Neuronal stem cell (in vitro differentiated cells): ENCODE measurements at places on chromosomes 5 and 9.

- no peak for DNase-seq
Observed at GRCh38 chr5:11897781-11898180, 6.5 kb downstream of the CTNND2 start.

DNA sequence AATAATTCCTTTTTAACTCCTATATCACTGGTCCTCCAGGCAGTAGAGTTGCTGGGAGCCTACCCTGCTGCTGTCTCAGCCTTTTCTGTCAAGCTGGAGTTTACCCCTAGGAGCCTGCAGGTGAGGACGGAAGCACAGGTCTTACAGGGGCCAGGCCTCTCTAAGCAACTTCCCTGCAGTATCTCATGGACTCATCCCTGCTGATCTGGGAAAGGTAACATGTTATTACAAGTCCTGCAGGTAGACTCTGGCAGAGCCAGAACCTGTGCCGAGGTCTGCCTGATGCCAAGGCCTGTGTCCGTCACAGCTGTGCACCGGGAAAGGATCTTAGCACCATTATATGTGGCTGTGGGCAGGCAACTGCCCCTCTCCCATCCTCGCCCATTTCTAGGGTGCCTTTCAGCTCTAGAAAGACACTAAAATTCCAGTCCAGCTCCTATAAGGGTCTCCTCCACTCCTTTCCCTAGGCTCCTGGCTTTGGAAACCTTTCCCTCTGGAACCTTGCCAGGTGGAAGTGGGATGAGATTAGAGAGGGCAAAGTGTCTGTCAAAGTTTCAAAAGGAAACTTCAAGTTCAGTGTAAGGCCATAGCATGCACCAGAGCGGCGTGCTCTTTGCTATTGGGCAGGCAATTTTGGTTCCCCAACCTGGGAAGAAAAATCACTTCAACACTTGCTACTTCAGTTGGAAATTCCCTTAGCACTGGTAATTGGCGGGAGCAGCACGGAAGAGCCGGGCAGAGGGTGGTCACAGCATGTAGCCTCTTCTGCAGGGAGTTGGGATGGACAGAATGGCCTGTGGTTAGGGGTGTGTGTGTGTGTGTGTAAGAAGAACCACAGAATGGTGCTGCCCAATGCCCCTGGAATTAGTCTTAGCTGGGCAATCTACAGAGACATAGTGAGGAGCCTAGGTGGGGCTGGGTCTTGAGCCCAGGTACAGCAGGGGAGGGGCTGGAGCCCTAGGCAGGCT lies 17.5 kb downstream of the TMEM171 start:
- DNase-seq = no peak

DNA sequence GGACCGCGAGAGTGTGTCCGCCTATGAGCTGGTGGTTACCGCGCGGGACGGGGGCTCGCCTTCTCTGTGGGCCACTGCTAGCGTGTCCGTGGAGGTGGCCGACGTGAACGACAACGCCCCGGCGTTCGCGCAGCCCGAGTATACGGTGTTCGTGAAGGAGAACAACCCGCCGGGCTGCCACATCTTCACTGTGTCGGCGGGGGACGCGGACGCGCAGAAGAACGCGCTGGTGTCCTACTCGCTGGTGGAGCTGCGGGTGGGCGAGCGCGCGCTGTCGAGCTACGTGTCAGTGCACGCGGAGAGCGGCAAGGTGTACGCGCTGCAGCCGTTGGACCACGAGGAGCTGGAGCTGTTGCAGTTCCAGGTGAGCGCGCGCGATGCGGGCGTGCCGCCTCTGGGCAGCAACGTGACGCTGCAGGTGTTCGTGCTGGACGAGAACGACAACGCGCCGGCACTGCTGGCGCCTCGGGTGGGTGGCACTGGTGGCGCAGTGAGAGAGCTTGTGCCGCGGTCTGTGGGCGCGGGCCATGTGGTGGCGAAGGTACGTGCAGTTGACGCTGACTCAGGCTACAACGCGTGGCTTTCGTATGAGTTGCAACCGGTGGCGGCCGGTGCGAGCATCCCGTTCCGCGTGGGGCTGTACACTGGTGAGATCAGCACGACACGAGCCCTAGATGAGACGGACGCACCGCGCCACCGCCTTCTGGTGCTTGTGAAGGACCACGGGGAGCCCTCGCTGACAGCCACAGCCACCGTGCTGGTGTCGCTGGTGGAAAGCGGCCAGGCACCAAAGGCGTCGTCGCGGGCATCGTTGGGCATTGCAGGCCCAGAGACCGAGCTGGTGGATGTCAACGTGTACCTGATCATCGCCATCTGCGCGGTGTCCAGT lies 1.8 kb downstream of the PCDHA7 start:
- no peak for DNase-seq

GRCh38 chr5:24026288-24026687 lies 518.9 kb downstream of the PRDM9 start:
- DNase-seq = no peak

GRCh38 chr9:131610231-131610761 lies 65.0 kb downstream of the PRRT1B start:
- DNase-seq = no peak

GRCh38 chr5:139808481-139809330 lies 13.1 kb downstream of the PSD2 start:
- DNase-seq = peak; percentile 30

DNA sequence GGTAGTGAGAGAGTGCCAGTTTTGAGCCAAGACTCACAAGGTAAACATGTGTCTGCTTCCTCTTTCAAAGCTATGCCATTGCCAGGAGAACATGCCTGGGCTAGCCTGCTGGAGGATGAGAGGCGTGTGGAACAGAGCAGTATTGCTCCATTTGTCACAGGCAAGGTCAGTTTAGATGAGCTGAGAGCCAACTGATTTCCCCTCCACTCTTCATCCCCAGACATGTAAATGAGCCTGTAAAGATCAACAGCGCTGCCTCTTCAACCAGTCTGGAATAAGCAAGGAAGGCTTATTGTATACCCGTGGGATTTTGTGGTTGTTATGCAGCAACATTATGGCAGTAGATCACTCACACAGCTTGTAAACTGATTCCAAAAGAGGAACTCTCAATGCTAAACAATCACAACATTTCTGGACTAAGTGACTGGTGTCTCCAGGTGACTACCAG lies 8.2 kb upstream of the GDNF start:
- no peak for DNase-seq

GRCh38 chr5:73135429-73136054 lies 15.2 kb downstream of the TMEM171 start:
- no peak for DNase-seq
